ENCODE measurements at places on chromosomes 13 and 19.

- no peak for DNase-seq
Observed at GRCh38 chr19:35310811-35311465, 18.0 kb upstream of the CD22 start.

- no peak for DNase-seq
Observed at GRCh38 chr13:97485320-97485719, 51.4 kb downstream of the RAP2A start.

GRCh38 chr13:57899096-57899495 lies 267.6 kb downstream of the PCDH17 start:
- no peak for DNase-seq

- DNase-seq: no peak
Observed at GRCh38 chr19:40889366-40889765, 7.3 kb upstream of the CYP2A7 start.

DNA sequence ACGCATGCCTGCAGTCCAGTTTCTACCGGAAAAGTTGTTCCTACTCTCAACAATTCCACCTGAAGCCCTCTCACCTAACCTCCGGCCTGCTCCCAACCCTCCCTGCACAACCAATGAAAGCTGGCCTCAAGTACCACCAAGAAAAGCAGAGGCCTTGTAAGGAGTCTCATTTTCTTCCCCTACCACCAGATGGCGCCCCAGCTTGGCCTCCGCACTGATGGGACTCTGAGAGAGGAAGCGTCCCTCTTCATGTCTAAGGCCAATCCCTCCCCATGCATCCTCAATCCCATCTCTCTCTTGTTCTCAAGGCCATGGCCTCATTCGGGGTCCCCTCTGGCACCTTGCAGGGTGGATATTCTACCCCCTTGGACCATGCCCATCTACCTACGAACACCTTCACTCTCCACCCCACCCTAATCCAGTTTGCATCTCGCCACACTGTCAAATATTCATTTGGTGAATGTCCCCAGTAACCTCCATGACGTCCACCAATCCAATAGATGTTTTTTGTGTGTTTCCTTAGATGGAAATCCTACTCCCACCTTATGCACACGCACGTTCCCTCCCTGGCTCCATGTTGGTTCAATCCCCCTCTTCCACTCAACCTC lies 412.8 kb downstream of the ZNF536 start:
- DNase-seq: peak; percentile 27

- no peak for DNase-seq
Observed at GRCh38 chr13:33236021-33236420, 49.5 kb downstream of the STARD13 start.

DNA sequence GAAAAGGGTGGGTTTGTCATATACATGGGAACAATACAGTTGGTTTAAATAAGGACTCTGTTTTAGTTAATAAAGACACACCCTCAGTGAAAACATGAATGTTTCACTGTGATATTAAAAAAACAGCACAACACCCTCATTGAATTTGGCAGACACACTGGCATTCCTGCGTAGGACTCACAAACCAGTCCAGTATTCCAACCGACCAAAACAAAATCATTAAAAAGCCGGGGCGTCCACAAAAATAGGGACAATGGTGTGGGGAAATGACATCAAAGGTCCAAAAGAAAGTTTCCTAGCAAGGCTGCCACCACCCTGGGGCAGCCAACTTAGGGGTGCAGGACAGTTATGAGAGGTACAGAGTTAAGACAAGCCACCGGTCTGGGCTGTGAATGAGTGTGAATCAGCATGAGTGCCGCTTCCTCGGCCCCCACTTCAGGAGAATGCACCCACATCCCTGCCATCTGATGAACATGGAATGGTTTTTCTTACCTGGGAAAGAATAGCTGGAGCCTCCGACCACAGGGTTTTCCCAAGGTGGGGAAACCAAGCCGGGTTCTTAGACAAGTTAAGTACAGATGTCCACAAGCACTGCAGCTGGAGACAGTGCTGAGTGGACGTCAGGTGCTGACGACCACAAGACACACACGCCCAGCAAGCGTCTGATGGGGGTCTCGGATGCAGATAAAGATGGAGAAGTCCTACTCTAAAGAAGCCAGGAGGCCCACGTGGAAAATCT lies 73.3 kb downstream of the KLF2 start:
- no peak for DNase-seq

GRCh38 chr19:46386151-46386550 lies 27.2 kb downstream of the CCDC8 start:
- no peak for DNase-seq

DNA sequence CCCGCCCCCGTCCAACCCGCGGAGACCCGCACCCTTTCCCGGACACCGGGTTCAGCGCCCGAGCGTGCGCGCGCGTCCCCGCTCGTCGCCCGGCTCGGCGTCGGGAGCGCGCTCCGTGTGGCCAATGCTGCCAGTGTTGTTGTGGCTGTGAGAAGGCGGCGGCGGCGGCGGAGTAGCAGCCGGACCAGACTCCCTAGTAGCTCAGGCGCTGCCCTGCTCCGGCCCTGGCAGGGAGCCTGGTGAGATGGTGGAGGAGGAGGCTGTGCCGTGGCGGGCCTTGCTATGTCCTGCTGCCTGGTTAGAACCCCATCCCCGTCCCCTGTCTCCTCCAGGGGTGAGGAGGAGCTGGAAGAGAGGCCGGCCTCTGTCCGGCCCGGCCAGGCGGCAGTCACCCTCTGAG lies 553.2 kb downstream of the TUBA3C start:
- DNase-seq: no peak

- no peak for DNase-seq
Observed at GRCh38 chr13:53885997-53886396, 857.4 kb downstream of the OLFM4 start.

- DNase-seq: no peak
Observed at GRCh38 chr13:40194224-40194806, 472.1 kb downstream of the FOXO1 start.

DNA sequence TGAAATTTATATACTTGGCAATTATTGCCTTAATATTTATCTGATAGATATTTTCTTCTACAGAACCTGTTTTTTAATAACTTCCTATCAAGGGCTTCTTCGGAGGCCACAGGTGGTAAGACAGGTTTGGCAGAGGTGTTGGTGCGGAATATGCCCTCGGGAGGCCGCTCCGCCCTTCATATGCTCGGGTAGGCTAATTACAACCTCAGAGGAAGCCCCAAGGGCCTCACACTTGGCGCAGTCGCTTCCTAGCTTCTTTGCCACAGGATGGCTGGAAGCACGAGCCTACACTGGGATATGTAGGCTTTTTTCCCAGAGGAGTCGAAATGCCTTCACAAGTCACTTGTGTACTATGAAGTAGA lies 68.8 kb downstream of the LMO7 start:
- no peak for DNase-seq

DNA sequence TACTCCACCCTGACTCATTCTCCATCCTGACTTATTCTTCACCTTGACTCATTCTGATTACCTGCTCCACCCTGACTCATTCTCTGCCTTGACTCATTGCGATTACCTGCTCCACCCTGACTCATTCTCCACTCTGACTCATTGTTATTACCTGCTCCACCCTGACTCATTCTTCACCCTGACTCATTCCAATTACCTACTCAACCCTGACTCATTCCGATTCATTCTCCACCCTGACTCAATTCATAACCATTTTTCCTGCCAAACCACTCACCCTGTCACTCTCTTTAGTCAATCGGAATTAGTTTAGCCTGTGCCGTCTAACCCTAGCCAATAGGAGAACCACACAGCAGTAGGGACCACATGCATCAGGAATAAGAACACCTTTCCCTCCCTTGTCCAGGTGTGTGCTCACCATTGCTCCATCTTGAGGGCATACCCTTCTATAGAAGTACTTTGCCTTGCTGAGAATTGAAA lies 1227.4 kb upstream of the PCDH20 start:
- no peak for DNase-seq

- DNase-seq: no peak
Observed at GRCh38 chr19:11580116-11580515, 2.7 kb upstream of the ACP5 start.

GRCh38 chr19:28746478-28746877 lies 466.5 kb downstream of the UQCRFS1 start:
- no peak for DNase-seq

DNA sequence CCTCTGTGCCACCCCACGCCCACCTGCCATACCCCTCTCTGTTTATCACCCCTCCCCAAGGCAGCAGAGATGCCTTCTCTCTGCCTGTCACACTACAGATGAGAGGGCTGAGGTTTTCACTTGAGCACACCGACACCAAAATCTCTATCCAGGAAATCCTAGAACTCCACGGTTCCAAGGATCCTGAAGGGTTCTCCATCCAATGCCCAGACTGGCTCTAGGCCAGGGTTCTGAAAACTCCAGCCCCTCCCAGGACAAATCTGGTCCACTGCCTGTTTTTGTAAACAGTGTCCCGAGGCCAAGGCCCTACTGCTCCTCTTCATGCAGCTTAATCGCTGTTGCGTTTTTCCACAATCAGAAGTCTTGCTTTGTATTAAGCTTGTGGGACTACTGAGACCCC lies 20.1 kb downstream of the TLE2 start:
- DNase-seq: no peak

DNA sequence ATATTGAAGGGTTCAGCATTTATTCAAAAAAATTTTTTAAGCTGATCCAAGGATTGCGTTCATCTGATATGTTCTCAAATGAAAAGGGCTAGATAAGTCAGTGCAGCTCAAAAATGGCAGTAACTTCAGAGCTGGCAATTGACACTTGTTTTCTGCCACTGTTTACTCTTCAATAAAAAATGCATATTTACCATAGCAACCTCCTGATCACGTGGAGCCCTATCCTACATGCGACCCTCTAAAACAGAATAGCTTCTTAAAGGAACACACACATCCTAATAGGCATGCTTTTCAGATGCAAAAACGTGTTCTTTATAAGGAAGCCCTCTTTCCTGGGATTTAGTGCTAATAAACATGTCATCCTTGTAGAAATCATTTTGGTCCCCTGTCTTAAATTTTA lies 150.2 kb downstream of the ZNF536 start:
- DNase-seq: no peak

DNA sequence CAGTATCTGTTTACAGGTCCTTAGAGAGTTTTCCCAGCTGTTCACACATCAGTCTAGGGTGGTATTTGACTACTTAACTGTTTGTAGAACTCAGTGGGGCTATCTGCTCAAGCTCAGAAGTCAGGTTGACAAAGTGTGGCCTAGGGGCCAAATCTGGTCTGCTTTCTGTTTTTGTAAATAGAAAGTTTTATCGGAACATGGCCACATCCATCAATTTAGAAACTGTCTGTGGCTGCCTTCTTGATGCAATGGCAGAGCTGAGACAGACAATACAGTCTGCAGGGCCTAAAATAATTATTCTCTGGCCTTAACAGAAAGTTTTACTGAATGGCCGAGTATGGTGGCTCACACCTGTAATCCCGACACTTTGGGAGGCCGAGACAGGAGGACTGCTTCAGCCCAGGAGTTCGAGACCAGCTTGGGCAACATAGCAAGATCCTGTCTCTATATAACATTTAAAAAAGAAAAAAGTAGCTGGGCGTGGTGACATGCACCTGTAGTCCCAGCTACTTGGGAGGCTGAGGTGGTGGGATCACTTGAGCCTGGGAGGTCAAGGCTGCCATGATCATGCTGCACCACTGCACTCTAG lies 2.4 kb downstream of the SMG9 start:
- no peak for DNase-seq

DNA sequence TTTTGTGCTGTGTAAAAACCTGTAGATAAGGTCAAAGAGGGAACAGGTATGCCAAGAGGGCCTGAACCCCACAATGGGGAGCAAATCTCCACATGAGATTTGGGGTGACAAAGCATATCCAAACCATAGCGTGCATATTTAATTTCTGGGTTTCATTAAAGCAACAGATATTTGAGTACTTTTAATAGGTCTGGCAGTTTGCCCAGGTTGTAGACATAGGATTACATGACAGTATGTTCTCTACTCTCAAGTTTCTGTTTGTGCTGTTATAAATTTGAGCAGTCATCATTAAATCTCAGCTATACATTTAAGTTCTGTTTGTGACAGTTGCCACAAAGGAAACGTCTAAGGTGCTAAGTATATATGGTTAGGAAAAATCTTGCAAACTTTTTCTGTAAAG lies 236.4 kb downstream of the ATP8A2 start:
- DNase-seq: no peak

DNA sequence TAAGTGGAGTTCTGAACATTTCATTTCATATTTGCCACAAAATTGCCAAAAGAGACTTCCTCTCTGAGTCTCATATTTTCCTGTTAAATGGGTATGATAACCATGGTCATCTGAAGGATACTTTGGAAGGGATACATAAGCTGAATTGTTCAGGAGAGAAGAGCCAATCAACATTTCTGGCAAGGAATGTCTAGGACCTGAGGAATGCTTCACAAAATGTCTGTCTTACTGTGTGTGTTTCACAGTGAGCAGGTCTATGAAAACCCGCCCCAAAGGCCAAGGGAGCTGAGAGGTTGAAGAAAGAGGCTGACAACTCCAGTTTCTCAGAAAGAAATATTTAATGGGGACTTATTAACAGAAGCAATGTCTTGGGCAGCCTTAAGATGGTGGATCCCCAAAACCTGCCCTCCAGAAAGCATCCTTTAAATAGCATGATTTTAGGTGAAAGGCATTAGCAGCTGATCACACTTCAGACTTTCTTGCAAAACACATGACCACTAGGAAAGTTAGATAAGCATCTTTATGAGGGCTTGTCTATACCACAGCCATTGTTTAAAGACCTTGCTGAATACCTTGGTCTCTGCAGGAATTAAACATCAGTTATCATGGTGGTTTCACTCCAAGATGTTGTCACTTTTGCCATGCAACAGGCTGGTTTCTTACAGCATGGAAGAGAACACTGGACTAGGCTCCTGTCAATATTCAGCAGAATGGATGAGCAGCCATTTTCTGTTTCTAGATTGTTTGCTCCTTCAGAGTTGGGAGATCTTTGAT lies 78.9 kb downstream of the TNFSF11 start:
- DNase-seq: no peak

- peak; percentile 35 for DNase-seq
Observed at GRCh38 chr13:31200637-31200971, 829 bp downstream of the B3GLCT start.

GRCh38 chr13:47437406-47437805 lies 540.6 kb upstream of the HTR2A start:
- DNase-seq: no peak

DNA sequence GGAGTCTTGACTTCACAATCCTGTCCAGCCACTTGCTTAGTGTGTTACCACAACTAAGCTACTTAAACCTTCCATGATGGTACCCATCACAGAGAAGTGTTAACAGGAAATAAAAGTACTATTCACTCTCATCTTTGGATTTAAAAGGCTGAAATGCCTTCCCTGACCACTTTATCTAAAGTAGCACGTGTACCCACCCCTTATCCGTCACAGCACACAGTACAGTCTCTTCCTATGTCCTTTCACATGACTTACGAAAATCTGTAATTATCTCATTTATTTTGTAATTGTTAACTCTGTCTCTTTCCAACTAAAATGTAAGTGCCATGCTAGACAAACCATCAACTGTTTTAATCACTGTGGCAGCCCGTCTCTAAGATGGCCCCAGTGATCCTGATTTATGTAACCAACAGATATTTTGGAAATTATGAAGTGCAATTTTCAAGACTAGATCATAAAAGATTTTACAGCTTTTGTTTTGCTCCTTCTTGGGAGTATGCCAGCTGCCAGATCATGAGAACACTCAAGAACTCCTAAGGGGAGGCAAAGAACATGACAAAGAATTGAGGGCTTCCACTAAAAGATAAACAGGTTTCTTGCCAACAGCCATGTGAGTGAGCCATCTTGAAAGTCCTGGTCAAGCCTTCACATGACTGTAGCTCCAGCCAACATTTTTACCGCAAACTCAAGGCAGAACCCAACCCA lies 44.9 kb downstream of the DIAPH3 start:
- no peak for DNase-seq
